ENCODE measurements at places on chromosomes 13 and 19. TPM values are rescaled to one million over a fixed set of nuclear protein-coding genes. Genes with fewer than 3 reads are reported as not detected.

The FDX2 gene
- total RNA-seq, result 7.3 TPM

The CYP4F8 gene
- total RNA-seq, result not detected

The CYSLTR2 gene
- total RNA-seq, result 0.66 TPM

The ZNF737 gene
- total RNA-seq, result 7.5 TPM

The ZIC2 gene
- not detected for total RNA-seq

The NLRP8 gene
- not detected for total RNA-seq

All from subcutaneous adipose tissue (tissue), 4 donors.